Chondrocyte (in vitro differentiated cells): ENCODE measurements at places on chromosomes 1 and 21. TPM values are rescaled to one million over a fixed set of nuclear protein-coding genes. Genes with fewer than 3 reads are reported as not detected.

The KRTAP12-2 gene
- total RNA-seq: not detected in 3 replicates

The TSACC gene
- total RNA-seq: not detected in 3 replicates

The OR2T11 gene
- not detected in 3 replicates for total RNA-seq

The H3-3A gene
- total RNA-seq: 307 to 328 TPM (median 315 TPM) in 3 replicates

The KRTAP19-3 gene
- not detected in 3 replicates for total RNA-seq

The SLAMF1 gene
- total RNA-seq: not detected in 3 replicates

The CLCA4 gene
- not detected in 3 replicates for total RNA-seq

The TFAP2E gene
- 0.92 to 1.4 TPM (median 0.97 TPM) in 3 replicates for total RNA-seq

The BNIPL gene
- 0.36 to 0.63 TPM (median 0.62 TPM) in 3 replicates for total RNA-seq

The LCE1A gene
- not detected in 3 replicates for total RNA-seq

The COL16A1 gene
- total RNA-seq: 230 to 272 TPM (median 262 TPM) in 3 replicates

The GBP6 gene
- total RNA-seq: not detected in 3 replicates

The ZRANB2 gene
- total RNA-seq: 60.6 to 110 TPM (median 60.7 TPM) in 3 replicates

The AK4 gene
- 43.0 to 94.5 TPM (median 87.9 TPM) in 3 replicates for total RNA-seq

The AVPR1B gene
- not detected in 3 replicates for total RNA-seq

The RSPH1 gene
- 0.15 TPM in 1 of 3 replicates, not detected in the others for total RNA-seq

GRCh38 chr1:66480162-66480561 is 53.8 kb upstream of the SGIP1 start:
- no peak for DNase-seq

DNA sequence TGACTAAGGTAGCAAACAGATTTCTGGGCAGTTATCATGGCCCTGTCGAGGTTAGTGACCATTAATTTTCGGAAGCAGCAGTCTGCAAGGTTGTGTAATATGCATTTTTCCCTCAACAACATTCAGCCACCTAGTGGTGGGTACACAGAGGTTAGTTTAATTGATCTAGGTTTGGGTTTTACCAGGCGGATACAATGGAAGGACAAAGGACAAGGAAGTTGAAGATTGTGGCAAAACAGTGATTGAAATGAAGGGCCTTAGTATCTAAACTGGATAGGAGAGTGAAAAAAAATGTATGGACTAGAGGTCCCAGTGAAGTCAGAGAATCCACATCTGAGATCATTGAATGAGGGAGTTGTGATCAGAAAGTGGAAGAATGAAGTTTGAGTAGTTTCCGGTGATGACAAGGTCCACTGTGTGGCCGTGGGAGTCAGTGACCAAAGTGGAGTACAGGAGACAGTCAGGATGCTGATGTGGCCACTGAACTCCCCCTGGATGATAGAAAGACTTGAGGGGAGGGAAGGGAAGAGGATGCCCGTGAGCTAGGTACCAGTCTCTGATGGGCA is 2.8 kb downstream of the ARMH1 start:
- peak; percentile 4 for DNase-seq

DNA sequence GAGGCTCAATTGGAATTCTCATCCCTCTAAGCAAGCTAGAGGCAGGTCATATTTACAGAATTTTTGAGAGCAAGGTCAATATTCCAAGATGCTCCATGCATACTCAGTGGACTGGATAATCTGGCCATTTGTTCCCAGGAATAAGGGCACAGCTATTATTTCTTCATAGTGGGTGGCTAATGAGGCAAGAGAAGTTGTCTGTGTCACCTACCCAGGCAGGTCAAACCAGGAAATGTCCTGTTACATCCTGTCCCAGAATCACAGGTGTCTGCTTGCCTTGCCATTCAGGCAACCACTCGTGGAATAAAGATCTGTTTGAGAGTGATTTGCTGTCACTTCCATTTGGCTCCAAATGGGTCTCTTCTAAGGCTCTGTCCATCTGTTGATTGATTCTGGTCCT is 85.2 kb upstream of the ZP4 start:
- DNase-seq: no peak

DNA sequence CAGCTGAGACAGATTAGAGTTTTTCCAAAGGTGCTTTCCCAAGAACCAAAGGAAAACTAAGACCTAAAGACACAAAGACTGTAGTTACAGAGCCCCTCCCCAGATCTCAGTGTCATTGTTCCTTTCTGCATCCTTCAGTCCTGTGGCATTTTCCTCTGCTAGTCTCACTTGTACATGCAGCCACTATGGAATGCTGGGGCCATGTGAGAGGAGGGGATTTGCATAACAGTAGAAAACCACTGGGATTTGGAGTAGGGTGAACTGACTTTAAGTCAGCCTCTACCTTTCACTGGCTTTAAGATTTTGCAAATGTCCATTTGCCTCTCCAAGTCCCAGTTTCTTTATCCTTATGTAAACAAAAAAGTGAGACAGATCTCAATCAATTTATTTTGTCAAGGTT is 119.4 kb upstream of the F3 start:
- DNase-seq: no peak

GRCh38 chr1:171434717-171435346 is 50.5 kb upstream of the PRRC2C start:
- no peak for DNase-seq

DNA sequence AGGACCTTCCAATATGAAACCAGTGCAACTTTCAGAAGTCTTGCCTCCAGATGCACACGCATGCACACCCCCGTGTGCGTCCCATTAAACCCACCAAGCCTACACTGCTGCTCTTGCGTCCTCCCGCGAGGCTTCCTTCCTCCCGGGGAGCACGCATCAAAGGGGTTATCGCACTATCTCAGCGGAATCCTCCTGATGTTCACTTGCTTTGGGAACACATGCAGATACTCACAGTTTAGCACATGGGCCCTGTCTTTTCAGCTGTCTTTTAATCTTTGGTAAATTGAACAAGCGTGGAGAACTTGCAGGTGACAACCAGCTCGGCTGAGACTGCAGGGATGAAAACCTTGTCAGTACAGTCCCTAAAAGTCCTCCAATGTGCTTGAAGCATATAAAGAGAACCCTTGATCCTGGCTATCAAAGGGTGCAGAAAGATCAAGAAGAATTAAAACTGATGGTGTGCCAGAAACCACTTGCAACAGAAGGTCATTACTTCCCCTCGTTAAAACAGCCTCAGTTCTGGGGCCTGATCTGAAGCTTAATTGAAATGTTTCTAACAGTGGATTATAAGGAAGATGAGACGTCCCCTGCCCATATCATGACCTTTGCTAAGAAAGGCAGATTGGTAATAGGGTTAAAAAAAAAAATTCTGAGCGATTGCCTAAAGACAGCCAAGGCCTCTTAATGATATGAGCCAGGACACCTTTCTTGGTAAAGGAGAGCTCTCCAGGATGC is 149.4 kb upstream of the LMO4 start:
- no peak for DNase-seq

GRCh38 chr21:42426876-42427480 is 23.3 kb downstream of the UBASH3A start:
- no peak for DNase-seq

- no peak for DNase-seq
These were observed at the start of gene ACTN2 for GRCh38 chr1:236685917-236686814. Gene ACTN2 (plus strand): TSS chr1:236686499. CDS start chr1:236686674, 175 bp downstream.

GRCh38 chr1:192872010-192872409 is 63.2 kb downstream of the RGS2 start:
- no peak for DNase-seq

DNA sequence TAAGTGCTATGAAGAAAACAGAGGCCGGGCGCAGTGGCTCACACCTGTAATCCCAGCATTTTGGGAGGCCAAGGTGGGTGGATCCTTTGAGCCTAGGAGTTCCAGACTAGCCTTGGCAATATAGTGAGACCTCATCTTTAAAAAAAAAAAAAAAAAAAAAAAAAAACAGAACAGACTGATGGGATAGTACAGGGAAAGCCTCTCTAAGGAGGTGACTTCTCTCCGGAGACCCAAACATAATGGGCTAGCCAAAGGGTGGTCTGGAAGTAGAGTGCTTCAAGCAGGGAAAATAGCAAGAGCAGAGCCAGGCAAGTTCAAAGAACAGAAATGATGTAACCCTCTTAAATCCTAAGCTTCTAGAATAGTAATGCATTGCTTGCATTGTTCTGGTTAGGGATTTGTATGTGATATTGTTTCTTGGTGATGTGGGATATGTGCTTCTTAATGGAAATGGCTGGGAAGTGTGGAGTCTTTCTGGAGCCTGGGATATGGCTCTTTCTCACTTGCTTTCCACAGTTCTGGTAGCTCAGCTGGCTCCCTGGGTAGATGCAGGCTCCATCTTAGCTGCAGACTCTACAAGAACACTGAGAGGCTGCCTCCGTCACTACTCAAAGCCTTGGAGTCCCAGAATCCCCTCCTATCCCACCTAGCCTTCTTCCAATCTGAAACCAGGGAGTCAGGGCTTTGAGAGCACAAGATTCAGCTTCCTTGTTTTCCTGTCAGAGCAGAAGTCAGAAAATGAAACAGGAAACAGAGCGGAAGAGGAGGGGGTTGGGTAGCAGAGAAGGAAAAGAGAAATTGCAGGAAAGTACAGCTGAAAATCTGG is 1.9 kb upstream of the PIGV start:
- no peak for DNase-seq

GRCh38 chr1:155126556-155127104 is 1.0 kb upstream of the EFNA1 start:
- DNase-seq: no peak

DNA sequence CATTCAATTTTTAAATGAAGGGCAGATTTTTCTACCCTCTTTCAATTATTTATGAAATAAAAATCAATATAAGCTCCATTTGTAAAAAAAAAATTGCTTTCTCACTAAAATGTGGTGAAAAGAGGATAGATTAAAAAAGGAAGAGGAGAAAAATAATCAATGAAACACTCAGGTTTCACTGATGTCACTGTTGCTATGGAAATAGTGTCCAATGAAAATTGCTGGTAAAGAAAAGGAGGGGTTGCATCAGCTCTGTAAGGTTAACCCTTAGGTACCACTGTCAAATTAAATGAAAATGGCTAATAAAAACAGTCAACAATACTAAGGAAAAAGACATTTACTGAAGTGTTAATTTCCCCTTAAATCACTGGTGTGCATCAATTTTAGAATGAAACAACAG is 91.6 kb upstream of the TTC39A start:
- DNase-seq: no peak

- DNase-seq: no peak
These were observed 14.2 kb downstream of the CAMTA1 start for GRCh38 chr1:6799499-6799898.

DNA sequence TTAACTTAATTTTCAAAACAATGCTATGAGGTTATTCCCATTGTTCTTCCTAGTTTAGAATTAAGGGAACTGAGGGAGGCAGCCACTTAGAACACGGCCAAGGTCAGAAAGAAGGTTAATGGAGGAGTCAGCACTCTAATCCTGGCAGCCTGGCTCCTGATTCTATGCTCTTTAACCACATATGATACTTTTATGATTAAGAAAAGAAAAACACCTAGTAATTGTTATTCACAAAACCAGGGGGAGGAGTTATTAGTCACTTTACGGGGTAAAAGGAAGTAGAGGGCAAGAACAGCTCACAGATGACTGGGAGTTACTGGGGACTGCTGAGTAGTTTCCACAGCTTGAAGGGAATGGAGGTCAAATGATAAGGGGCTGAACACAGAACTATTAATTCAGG is 38.6 kb downstream of the GADD45A start:
- DNase-seq: no peak

DNA sequence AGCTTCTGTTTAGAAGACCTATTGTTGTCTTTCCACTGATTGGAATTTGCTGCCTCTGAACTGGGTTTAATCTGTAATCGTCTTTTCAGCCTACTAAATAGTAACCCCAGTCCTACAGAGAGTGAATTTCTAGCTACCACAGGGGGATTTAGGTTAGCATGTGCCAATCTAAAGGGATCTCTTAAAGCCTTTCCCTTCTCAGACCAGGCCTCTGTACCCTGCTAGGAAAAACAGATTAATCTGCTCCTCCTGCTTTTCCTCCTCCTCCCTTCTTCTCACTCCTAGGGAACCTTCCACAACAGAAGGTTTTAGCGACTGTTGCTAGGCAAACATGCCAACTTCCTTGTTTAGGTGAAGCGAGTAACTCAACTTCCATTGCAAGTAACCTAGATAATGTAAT is 1.3 kb upstream of the RC3H1 start:
- DNase-seq: no peak

GRCh38 chr1:3022976-3023375 is 1.7 kb downstream of the ACTRT2 start:
- peak; percentile 79 for DNase-seq

GRCh38 chr1:11806307-11806936 is 431 bp downstream of the CLCN6 start:
- no peak for DNase-seq

GRCh38 chr1:95631695-95632094 is 397.7 kb downstream of the RWDD3 start:
- DNase-seq: no peak

GRCh38 chr1:194279975-194280374 is 1093.6 kb upstream of the B3GALT2 start:
- no peak for DNase-seq

DNA sequence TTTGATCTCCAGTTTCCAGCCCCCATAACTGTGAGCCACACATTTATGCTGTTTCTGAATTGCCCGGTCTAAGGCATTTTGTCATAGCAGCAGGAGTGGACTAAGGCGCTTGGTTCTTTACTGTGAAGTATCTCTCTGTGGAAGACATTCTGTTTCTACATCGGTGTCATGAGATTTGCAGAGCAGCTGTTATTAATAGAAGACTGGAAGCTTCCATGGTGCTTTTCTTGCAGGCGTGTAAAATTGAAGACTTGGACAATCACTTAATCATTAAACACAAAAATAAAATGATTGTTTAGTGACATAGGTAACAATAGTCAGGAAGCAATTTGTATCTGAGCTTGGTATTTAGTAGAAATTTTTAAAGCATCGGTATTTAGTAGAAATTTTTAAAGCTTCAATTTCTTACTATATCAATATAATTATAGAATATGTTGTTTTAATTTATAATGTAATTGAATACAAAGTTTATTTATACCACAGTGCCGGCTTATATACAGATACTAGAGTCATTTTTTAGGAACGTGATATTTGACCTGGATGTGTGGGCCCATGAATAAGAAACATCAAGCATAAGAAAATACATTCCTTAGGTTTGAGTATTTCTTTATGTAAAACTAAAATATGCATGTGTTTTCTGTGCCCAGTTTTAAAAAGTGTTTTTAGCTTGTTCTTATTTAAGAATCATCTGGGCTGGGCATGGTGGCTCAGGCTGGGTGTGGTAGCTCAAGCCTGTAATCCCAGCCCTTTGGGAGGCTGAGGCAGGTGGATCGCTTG is 60.6 kb upstream of the COL6A1 start:
- no peak for DNase-seq

GRCh38 chr1:94888201-94888600 is 38.7 kb downstream of the CNN3 start:
- DNase-seq: no peak

GRCh38 chr1:169250022-169250421 is 117.6 kb downstream of the NME7 start:
- no peak for DNase-seq
